ENCODE measurements at places on chromosomes 3 and 15. TPM values are rescaled to one million over a fixed set of nuclear protein-coding genes. Genes with fewer than 3 reads are reported as not detected.
A peak's percentile ranks its signal among the peaks of the same experiment; 100 is the strongest.

VIPR1 gene
- total RNA-seq = not detected

GOLGA6D gene
- not detected for total RNA-seq

LRRN1 gene
- total RNA-seq = 1.6 TPM

GRCh38 chr15:68042156-68042854 is 11.8 kb upstream of the PIAS1 start:
- no peak for DNase-seq

- DNase-seq = no peak
These were observed 27.0 kb downstream of the HMCES start for GRCh38 chr3:129305592-129306091.

DNA sequence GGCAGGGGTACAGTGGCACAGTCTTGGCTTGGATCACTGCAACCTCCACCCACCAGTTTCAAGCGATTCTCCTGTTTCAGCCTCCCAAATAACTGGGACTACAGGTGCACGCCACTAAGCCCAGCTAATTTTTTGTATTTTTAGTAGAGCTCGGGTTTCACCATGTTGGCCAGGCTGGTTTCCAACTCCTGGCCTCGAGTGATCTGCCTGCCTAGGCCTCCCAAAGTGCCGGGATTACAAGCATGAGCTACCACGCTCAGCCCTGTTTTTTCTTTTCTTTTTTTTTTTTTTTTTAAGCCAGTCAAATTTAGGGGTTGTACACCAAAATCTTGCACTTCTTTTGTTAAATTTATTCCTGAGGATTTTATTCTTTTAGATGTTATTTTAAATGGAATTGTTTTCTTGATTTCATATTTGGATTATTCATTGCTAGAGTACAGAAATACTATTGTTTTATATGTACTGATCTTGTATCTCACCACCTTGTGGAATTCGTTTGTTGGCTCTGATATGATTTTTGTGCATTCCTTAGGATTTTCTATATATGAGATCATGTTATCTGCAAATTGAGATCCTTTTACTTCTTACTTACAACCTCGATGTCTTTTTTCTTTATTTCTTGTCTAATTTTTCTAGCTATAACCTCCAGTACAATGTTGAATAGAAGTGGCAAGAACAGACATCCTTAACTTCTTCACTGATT is 65.6 kb downstream of the ZNF609 start:
- no peak for DNase-seq

DNA sequence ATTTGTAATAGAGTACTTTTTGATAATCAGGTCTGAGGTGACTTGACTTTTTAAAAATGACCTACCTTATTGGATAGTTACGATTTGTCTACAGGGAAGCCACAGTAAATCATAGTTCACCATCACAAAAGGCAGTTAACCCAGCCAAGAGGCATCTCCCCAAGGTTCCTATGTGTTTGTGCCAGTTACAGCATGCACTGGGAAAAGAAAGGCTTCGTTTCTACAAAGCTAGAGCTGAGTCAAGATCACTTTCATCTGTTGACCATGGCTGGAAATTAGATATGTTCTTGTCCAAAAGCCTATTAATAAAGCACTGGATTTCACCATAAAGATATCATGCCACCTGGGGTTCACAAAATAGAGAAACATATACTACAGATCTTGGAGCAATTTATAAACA is 139.9 kb downstream of the GREM1 start:
- no peak for DNase-seq

GRCh38 chr3:25033407-25034029 is 394.5 kb upstream of the RARB start:
- DNase-seq = peak; percentile 37

- no peak for DNase-seq
These were observed 10.7 kb downstream of the AQP9 start for GRCh38 chr15:58148633-58149445.

LAMB2 gene
- total RNA-seq = 40.7 TPM

C3orf38 gene
- 14.3 TPM for total RNA-seq

- DNase-seq = no peak
These were observed 224.0 kb downstream of the GREM1 start for GRCh38 chr15:32941823-32942222.

GRCh38 chr15:22815766-22816165 is 22.7 kb upstream of the NIPA2 start:
- DNase-seq = no peak

TIGIT gene
- total RNA-seq = not detected

GRCh38 chr3:16148783-16149182 is 25.7 kb upstream of the GALNT15 start:
- DNase-seq = peak; percentile 94

- no peak for DNase-seq
These were observed 7.8 kb upstream of the RAB8B start for GRCh38 chr15:63181648-63182047.

- DNase-seq = no peak
These were observed 24.6 kb upstream of the ZNF502 start for GRCh38 chr3:44687898-44688297.

GRCh38 chr3:146067048-146067447 is 93.9 kb downstream of the PLOD2 start:
- DNase-seq = no peak

DNA sequence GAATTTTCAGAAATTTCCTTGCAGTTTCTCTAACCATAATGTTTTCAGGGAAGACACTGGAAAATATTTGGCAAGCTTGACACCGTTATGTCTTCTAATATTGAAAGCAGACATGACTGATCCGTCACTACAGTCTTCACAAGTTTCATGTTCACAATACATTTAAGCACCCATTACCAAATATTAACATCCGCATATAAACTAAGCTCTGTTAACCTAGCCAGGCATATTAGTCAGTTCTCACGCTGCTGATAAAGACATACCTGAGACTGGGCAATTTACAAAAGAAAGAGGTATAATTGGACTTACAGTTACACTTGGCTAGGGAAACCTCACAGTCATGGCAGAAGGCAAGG is 162.7 kb upstream of the LYSMD4 start:
- no peak for DNase-seq

ACOX2 gene
- total RNA-seq = 3.8 TPM

LRRC31 gene
- total RNA-seq = not detected

ECE2 gene
- not detected for total RNA-seq

GP9 gene
- total RNA-seq = not detected

DNA sequence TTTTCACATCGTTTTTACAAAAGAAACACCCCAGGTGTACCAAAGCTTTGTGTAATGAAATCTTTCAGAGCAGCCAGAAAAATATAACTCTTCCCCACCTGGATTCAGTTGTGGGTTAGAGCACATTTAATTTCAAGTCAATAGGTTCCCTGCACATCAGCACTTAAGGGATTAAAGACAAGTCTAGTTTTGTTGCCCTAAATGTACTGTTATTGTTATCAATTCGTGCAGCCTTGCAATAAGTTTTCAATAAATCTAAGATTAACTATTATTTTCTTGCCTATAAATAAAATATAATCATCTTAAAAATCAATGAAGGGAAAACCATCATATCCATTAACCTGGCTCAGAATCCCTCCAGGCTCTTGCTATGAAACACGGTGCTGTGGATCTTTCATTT is 172.5 kb upstream of the CDIN1 start:
- no peak for DNase-seq

GRCh38 chr3:32420126-32421038 is 28.7 kb downstream of the CMTM7 start:
- DNase-seq = no peak

KLHL40 gene
- not detected for total RNA-seq

GJD2 gene
- total RNA-seq = not detected

GRCh38 chr3:195168009-195168762 is 102.8 kb downstream of the XXYLT1 start:
- no peak for DNase-seq

LDHAL6B gene
- not detected for total RNA-seq
